Fibroblast of the aortic adventitia (primary cell): ENCODE measurements at places on chromosomes 12 and 14. TPM values are rescaled to one million over a fixed set of nuclear protein-coding genes. Genes with fewer than 3 reads are reported as not detected.

DNA sequence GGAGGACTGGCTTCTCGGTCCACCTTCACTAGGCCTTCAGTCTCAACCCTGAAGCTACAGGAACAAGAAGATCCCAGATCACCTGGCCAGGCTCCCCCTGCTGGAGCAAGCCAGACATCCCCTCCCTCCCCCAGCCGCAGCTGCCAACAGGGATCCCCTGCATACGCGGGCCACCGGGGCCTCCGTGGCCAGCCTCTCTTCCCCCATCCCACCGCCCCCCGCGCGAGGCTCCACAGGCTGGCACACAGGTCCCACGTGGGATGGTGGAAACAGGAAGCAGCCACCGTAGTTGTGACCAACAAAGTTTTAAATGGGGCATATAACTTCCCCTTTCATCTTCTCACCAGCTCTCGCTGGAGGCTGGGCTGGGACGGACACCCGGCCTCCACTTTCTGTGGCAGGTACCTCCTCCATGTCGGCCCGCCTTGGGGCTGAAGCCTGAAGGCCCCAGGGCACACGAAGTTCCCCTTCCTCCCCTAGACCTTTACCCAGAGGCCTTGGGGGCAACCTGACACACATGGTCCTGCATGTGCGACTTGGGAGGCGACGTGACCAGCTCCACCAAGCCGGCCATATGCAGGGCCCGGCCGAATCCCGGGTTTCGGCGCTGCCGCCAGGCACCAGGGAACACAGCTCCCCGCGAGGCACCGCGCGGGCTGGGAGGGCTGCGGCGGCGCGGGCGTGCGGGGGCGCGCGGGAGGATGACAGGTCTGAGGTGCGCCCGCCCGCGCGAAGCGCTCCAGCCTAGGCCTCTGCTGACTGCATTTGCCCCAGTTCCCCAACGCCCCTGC lies 44.4 kb upstream of the PNMA1 start:
- DNase-seq, result peak; percentile 51

- DNase-seq, result no peak
Observed at GRCh38 chr12:52033446-52034140, 17.6 kb upstream of the NR4A1 start.

The IL25 gene
- not detected in 2 replicates for total RNA-seq

DNA sequence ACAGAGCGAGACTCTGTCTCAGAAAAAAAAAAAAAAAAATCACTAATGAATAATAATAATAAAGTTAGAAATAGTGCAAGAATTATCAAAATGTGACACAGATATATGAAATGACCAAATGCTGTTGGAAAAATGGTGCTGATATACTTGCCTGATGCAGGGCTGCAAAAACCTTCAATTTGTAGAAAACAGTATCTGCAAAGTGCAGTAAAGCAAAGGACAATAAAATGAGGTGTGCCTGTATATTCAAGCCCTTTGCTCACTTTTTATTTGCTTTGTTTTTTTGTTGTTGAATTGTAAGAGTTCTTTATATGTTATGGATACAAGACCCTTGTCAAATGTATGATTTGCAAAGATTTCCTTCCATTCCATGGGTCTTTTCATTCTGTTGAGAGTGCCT lies 9.0 kb upstream of the PAPOLA start:
- no peak for DNase-seq

- no peak for DNase-seq
Observed at GRCh38 chr14:46368275-46368674, 283.3 kb downstream of the RPL10L start.

- DNase-seq, result no peak
Observed at GRCh38 chr12:130954544-130954831, 781 bp downstream of the ADGRD1 start.

The GTF2A1 gene
- total RNA-seq, result 10.1 and 39.9 TPM in 2 replicates

The DPPA3 gene
- total RNA-seq, result not detected in 2 replicates

DNA sequence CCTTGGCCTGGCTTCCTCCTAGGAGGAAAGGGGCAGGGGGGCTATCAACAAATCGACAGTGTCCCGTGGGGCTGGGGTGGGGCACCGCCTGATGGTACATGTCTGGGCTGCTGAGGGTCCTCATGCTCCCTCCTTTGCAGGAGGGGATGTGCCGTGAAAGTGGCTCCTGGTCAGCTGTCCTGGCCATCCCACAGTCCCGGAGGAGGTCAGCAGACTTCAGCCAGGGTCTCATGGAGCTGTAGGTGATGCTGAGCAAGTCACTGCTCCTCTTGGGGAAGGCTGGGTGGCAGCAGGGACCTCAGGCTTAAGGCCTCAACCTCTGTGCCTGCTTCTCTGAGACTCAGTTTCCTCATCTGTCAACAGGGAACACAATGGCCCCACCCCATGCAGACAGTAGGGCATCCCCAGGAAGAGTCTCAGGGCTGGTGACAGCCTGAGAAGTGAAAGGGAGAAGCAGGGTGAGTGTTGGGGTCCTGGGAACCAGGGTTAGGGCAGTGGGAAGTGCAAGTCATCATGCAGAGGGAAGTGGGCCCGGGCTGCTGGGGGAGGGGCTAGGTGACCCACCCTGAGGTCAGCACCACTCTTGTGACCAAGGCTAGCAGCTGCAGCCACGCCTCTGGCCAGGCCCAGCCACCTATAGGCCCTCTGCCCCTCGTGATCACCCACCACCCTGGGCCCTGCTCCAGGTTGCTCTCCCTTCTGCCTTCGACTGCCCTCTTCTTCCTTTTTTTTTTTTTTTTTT lies 4.4 kb upstream of the TNFAIP2 start:
- DNase-seq, result no peak

DNA sequence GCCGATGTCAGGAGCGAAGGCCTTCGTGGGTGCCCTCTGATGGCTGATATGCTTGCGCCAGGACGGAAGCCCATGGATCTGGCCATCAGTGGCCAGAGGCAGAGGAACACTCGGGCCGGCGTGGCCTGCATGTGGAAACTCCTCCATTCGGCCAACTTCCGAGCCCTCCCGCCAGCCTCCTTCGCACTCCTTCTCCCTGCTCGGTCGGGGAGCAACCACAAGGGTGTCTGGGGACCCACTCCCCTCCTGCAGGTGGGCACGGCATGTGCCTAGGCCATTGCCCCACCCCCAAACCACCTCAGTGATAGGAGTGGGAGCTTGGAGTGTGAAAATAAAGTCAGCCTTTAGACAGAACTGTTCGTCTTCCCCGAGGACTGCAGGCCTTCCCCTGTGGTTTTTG lies 231.3 kb downstream of the BCL11B start:
- no peak for DNase-seq
